ENCODE measurements at places on chromosomes 1 and 21.

- DNase-seq = no peak
Measured at GRCh38 chr1:95407886-95408291, 173.9 kb downstream of the RWDD3 start.

GRCh38 chr1:10900691-10901090 lies 104.2 kb upstream of the CASZ1 start:
- DNase-seq = no peak

DNA sequence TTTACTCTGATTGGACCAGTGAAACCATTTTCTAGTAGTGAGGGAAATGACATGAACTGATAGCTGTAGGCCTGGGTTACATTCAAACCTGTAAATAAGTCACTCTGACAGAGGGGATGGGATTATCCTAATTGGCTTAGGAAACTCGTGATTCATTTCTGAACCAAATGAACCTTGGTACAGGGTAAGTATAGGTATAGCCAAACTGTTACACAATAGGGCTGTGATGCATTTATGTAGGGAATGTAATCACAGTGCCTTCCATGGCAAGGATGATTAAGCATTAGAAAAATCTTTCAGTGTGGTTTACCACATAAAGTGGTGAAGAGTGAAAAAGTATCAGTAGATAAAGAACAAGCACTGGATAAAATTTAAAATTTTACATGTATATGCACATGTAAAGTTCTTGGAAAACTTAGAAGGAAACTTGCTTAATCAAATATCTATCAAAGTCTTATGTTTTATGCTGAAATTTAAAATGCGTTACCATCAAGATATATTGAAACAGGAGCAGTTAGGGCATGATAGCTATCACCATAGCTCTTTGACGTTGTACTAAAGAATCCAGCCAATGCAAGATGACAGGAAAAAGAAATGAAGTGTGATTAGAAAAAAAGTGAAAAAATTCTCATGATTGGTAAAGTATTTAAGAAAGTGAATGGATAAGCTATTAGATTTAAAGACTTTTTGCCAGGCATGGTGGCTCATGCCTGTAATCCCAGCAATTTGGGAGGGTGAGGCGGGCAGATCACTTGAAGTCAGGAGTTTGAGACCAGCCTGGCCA lies 63.0 kb downstream of the RABGAP1L start:
- DNase-seq = no peak

DNA sequence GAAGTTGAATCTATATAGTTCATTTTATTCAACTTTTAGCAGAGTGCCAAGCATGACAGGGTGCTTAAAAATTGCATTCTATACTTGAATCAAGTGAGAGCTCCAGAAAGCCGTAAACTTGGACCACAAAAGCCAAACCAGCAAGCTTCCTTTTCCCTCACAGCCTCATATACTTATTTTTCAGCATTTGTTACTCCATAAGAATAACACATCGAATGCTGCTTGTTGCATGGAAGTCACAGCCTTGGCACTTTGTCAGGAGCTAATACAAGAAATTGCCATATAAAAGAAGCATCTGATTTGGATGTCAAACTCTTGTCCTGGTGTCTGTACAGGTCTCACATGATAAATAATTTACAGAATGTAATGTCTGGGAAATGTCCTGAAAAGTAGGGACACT lies 87.4 kb downstream of the PLXNA2 start:
- DNase-seq = no peak

DNA sequence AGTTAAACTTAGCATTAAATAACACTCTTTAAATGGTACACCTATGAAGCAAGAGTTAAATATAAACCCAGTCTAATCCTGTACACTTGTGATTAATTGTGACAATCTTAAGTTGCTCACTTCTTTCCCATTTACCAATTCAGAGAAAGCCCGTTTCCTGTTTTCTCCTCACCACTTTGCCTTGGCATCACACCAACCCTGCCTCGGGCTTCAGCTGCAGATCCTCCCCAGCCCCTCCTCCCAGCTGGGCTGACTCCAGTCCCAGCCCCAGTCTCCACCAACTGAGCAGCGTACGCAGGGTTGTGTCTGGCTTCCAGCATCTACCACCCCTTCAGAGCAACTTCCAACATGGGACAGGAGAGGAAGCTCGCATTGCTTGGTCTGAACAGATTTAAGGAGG lies 4.1 kb downstream of the PYCR2 start:
- DNase-seq = no peak

DNA sequence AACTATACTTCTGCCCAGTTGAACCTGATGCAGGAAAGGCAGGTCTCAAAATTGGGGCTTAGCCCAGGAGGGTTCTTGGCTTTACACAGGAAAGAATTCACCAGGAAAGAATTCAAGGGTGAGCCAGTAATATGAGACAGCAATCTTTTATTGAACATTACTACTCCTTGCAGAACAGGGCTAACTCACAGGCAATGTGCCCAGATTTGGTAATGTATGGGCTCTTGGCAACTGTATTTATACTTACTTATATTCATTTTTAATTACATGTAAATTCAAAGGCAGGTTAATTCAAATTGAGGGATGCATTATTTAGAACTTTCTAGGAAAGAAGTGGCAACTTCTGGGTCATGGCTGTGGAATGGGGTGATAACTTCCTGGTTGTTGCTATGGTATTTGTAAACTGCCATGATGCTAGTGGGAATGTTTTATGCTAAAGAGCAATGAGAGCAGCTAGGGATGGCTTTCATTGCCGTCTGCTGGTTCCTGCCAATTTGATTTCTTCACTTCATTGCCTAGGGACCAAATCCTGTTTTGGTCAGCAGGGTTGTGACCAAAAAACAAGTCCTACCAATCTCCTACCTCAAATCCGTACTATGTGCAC lies 107.5 kb downstream of the CHRM3 start:
- no peak for DNase-seq

- DNase-seq = no peak
Measured at GRCh38 chr1:157376681-157377080, 175.6 kb downstream of the FCRL5 start.

- DNase-seq = no peak
Measured at GRCh38 chr1:49526672-49527071, 497.1 kb downstream of the AGBL4 start.

DNA sequence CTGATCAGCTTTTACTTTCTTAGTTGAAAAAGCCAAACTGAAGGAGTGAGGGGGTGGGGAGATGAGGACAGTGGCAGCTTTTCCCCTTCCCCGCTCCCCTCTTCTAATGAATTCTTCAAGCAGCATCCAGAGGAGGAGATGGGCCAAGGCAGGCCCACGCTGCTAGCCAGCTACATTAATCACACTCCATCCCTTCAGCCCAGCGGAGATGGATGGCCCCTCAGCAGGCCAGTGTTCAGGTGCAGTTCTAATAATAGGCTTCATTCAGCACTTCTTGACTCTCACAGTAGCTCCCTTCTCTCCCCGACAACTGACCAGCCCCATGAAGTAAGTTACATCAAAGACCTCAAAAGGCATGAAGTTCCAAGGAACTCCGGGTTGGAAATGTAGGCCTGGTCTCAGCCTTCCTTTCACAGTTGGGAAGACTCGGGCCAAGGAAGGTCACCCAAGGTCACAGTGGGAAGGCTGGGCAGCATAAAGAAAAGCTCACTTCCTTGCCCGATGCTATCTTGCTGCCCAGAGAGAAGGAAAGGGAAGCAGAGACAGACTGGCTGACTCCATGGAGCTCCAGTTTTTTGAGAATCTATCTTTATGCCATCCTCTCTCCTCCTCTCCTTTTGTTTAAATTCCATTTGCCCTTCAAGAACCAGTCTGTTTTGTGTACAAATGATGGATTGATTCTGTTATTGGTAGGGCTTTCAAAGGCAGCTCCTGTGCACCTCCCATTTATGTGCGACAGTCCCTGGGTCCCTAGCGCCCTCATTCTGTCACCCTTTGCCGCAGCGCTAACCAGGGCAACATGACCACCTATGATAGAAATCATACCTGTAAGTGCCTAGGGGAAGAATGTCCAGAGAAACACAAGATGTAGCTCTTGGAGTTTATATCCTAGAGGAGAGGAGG lies 139.1 kb downstream of the TNR start:
- no peak for DNase-seq

GRCh38 chr1:44605914-44606615 lies 68.2 kb downstream of the TMEM53 start:
- DNase-seq = no peak

GRCh38 chr1:23916209-23917131 lies 3.3 kb upstream of the CNR2 start:
- no peak for DNase-seq

DNA sequence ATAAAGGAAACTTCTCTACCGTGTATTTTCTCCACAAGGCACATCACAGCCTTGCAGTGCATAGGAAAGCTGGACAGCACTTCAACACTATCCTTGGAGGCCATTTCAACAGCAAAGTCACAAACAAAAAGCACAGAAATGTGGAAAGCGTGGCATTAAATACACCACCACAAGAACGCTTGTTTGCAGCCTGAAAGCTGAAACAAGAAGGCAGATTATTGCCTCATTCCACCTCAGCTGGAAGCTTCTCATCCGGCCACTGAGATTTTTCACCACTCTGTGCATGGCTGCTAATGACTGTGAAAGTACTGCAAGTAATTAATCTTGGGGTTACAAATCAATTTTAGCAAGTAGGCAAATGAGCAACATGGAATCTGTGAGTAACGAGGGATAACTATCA lies 50.9 kb upstream of the GALNT2 start:
- DNase-seq = no peak

GRCh38 chr1:69401879-69402278 lies 165.8 kb upstream of the LRRC7 start:
- DNase-seq = no peak

GRCh38 chr1:226980565-226981385 lies 40.7 kb downstream of the COQ8A start:
- no peak for DNase-seq

DNA sequence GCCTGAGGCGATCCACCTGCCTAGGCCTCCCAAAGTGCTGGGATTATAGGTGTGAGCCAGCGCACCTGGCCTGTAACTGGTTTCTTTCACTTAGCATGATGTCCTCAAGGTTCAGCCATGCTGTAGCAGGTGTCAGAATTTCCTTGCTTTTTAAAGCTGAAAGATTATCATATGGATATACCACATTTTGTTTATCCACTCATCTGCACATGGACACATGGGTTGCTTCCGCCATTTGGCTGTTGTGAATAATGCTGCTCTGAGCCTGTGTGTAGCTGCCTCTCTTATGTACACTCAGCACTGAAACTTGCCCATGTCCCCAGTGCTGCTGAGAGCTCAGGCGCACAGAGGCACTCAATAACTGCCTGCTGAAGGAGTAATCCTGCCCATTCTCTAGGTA lies 11.8 kb downstream of the CSMD2 start:
- DNase-seq = no peak

- no peak for DNase-seq
Measured at GRCh38 chr21:24123785-24124184, 1483.5 kb downstream of the MRPL39 start.

DNA sequence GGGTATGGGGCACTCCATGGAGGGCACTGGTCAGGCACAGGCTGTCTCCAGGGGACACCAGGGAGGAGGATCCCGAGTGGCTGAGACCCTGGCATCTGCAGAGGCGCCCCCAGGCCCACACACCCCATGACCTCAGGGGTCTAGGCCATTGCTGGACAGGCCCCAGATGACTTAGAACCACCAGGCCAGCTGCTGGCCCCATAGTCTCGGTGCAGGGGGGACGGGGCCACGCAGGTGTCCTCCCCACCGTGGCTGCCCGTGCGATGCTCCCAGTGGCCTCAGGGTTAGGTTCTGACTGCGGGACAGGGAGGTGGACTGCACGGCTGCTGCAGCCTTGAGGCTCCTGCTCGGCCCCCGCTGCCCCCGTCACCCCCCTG lies 44.0 kb downstream of the MORN1 start:
- no peak for DNase-seq

DNA sequence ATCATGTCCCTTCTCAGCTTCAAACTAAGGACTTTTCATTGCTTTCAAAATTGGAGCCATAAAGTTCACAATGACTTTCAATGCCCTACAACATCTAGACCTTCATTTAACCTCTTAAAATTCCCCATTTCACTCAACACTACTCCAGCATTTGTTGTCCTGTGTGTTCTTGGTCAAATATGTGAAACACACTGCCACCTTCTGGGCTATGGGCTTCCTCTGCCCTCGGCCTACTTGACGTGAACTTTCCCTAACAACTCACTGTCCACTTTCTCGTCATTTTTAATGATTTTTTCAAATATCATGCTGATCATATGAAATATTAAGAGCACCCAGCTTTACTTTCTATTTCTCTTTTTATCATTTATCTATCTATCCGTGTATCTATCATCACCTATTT lies 2018.4 kb downstream of the NCAM2 start:
- DNase-seq = peak; percentile 10

DNA sequence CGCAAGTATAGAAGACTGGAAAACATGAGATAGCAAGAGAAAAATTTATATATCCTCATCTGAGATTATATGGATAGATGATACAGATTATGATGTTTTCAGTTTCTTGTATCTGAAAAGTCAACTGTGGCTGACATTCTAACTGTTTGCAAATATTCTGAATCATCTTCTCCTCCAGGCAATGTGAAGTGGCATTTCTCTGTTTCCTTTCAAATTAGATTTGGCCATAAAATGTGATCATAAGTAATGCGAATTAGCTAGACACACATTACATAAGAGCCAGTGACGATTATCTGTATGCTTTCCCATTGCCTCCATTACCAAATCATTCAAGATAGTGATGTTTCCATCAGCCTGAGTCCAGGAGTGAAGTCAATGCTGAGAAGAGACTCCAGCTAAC lies 265.2 kb downstream of the BRINP3 start:
- no peak for DNase-seq

DNA sequence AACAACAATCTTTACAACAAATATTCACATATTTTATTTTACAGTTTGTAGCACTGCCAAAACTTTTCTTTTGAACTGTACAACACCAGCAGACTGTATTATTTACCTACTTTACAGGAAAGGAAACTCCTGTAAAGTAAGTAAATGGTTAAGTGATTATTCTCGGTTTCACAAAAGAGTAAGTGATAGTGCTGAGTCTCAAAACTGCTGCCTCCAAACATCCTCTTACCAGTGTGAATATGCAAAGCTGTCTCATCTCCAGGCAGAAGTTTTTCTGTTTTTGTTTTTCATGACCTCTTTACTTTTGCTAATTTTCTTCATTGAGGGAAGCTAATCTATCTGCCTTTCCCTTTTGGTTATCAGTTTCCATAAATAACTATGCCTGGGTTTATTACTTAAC lies 286.7 kb downstream of the SRGAP2C start:
- DNase-seq = no peak

GRCh38 chr1:188958461-188959115 lies 1519.1 kb downstream of the BRINP3 start:
- DNase-seq = no peak

DNA sequence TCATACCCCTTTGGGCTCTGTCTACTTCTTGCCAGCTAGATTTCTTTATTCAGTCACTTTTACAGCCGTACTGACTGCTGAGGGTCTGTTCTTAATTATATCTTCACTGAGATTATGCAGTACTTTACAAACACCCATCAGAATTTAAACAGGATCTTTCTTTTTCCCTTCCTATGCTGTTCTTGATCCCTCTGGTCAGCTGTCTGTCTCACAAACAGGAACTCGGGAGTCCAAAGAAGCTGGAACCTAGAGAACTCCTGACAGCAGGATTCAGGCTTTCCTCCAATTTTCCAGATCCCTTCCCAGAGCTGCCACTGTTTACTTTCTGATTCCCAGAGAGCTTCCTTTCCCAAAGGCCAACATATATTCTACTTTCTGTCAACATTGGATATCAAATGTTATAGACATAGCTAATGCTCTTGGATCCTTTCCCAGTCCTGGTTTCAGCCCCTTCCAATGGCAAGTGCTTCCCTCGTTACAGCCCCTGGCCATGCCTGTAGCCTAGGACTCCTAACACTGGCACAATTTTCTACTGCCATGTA lies 59.5 kb downstream of the ATP2B4 start:
- peak; percentile 2 for DNase-seq

- no peak for DNase-seq
Measured at GRCh38 chr1:71154429-71154828, 73.6 kb upstream of the ZRANB2 start.
